ENCODE measurements at places on chromosomes 1 and 21.

DNA sequence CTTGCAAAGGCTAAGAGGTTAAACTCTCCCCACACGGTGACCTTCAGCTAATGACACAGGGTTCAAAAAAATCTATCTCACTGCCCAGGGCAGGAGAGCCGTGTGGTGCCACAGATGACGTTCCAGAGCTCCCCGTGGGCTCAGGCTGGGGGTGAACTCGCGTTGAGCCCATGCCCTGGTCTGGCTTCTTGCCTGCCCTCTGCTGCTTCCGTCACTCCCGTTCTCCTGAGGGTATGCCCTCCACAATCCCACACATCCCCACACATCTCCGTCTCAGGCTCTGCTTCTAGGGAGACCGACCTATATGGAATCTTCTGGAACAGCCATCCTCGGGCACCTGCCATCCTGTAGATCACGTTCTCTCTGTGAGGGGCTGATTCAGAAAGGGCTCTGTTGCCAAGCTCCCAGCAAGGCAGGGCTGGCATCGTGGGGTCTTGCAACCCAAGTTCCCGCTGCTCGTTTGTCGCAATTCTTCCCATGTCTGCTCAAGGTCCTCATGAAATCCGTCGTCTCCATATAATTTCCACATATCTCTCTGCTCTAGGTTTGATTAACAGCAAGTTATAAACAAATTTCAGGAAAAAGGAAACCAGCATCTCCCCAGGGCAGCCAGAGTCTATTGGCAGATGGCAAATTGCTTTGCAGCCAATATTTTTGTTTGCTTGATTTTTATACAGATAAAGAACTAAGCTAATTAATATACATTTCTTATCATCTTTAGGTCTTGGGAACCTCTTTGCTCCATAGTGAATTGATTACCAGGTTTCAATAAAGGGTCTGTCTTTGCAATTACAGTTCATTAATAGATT is 278.2 kb downstream of the PTPRU start:
- no peak for DNase-seq

GRCh38 chr1:244796719-244797406 is 38.6 kb upstream of the COX20 start:
- peak; percentile 62 for DNase-seq

DNA sequence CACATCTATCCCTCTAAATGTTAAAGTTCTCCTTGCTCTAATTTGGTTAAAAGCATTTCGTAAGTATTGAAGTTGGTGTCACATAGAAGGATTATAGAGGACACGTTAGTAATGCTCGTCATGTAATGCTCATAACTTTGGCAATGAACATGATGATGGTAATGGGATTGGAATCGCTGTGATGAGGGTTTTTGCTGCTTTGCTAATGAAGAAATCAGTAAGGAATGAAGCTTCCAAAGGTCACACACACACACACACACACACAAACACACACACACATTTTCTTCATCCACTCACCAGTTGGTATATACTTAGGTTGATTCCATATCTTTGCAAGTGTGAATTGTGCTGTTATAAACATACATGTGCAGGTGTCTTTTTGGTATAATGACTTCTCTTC is 36.8 kb upstream of the ZNF648 start:
- no peak for DNase-seq

DNA sequence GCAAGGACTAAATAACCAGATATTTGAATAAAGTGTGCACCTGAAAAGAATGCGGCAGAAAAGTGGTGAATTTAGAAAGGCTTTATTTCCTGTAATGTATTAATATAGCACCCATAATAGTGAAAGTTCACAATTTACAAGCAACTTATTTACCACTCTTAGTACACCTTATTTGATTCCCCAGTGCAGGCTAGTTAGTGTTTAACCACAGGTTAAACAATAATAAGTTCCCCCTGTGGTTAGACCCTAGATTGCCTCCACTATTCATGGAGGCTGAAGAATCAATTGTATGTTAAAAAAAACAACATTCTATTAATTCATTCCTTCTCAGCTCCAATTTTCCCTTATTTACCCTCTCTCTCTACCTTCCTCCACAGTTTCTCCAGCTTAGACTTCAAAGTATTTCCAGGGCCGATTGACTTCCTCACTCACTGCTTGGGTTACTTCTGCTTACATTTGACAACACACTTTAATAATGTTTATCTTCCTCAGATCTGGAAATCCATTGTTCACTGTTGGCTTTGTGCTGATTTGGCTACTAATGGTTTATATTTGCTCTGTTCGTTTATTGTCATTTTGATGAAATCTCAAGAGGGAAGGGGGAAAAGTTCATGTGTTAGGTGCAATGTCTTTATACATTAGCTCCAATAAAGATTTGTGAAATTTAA is 796.3 kb downstream of the BRINP3 start:
- no peak for DNase-seq

DNA sequence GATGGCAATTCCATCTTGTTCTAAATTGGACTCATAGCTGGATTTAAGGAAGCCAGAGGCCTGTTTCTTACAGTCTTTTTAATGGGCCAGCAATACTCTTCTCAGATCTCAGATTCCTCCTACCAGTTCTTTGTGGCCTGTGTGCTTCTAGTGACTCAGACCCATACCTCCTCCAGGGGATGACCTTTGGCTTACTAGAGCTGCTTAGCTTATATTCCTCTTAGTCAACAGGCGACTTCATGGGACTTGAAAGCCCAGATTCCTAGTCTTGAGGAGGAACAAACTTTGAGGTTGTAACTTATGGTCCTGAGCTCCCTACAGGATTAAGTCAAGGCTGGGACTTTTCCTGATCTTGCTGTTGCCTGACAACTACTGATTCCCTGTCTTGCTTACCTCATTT is 12.4 kb upstream of the PAPPA2 start:
- DNase-seq, result no peak

- no peak for DNase-seq
These were observed 5.2 kb downstream of the NPPA start for GRCh38 chr1:11842154-11843041.

DNA sequence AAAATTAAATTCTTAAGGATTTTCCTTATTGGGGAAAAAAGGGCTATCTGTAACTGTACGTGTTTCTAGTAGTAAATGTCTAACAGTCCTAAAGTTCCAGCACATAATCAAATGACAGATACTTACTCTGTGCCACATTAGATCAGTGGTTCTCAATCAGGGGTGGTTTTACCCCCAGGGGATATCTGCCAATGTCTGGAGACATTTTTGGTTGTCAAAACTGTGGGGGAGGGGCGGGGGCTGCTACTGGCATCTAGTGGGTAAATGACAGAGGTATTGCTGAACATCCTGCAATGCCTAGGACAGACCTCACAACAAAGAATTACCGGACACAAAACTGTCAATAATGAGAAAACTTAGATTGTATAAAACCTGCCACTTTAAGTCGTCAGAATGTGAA is 33.4 kb upstream of the PTPRC start:
- DNase-seq, result no peak

DNA sequence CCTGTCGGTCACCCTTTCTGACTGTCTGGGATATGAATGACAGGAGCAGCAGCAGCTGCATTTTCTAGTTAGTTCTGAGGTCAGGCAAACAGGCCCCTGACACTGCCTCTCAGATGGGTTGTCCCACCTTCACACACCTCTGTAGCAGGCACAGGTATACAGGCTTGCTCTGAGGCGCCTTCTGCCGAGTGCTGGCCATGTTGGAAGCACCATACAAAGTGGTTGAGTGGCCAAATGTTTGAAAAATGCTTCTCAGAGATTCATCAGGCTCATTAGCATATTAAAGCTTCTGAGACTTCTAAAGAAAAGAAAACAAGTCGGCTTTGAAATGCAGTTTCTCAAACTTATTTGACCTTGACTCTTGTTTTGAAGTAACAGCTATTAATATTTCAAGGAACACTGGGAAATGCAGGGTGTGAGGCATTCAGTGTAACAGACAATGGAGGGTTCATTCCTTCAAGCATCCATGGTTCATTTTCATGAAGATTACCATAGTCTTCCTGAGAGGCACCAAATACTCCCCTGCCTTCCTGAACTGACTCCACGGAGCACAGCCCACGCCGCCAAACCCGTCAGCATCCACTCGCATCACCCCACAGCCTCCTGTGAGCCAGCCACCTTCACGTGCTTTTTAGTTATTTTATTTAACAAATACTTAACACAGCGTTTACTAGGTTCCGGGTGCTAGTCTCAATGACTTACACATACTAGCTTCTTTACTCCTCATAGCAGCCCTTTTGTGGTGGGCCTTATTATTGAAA is 81.8 kb downstream of the KCNN3 start:
- no peak for DNase-seq

DNA sequence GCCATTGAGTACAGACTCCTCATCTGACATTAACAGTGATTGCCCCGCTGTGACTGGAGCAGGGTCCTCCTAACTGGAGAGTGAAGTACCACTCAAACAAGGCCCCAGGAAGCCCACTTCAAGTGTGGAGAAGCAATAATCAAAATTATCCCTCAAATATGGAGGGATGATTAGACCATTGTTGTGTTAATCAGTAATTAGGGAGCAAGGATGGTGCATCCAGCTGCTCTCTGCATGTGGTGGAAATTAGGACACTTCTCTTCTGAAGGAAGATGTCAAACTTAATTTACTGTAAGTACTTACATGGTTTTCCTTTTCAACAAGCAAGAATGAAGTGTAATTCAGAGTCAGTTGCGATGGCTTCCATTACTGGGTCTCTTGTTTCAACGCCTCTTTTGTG is 3.4 kb upstream of the ZP4 start:
- no peak for DNase-seq

DNA sequence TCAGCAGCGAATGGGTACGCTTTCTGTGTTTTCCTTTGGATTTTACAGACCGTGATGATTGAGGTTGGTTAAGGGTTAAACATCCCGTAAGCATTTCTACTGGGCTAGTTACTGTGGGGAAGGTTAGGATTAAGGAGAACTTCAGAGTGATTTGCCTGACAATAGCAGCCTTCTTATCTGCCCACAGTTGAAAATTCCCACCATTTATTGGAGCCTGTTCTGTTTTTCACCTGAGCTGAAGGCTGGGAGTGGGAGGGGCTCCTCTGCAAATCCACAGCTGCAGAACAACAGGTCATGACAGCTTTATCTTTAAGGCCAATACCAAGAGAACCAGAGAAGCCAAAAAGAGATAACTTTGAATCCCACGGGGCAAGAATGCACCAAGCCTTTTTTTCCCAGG is 168.6 kb downstream of the KAZN start:
- no peak for DNase-seq

- DNase-seq, result peak; percentile 17
These were observed at the start of gene CRABP2 for GRCh38 chr1:156705321-156705917. TSS of gene CRABP2 (minus strand) at chr1:156705583. CDS start at chr1:156705446, 137 bp downstream.

DNA sequence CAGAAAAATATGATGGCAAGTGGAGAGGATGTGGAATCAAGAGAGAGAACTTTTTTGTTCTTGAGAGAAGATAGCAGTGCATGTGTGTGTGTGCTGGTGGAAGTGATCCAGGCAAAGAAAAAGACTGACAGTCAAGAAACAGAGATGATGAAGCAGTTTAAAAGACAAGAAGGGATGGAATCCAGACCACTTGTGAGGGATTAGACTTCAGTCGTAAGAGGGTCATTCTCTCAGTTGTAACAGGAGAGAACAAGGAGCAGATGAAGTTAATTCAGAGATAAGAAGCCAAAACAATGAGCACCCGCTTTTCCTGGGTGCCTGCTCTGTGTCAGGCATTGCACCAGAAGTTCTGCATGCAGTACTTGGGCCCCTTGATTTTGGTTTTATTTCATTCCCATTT is 76.6 kb downstream of the RNF220 start:
- DNase-seq, result no peak

GRCh38 chr1:110673805-110674336 is 869 bp downstream of the KCNA3 start:
- DNase-seq, result peak; percentile 27

Data from stimulated activated CD4-positive, alpha-beta T cell treated with anti-CD3 and anti-CD28 coated beads, Interleukin-4, amount 100 ng/mL, for 24 hours (primary cell).